Calu3 (cell line): ENCODE measurements at places on chromosomes 5 and 9. TPM values are rescaled to one million over a fixed set of nuclear protein-coding genes. Genes with fewer than 3 reads are reported as not detected.

The IL9 gene
- total RNA-seq: not detected in 2 replicates

The CYLC2 gene
- total RNA-seq: not detected in 2 replicates

The ANAPC2 gene
- 49.4 and 51.4 TPM in 2 replicates for total RNA-seq

The LCN12 gene
- 3.8 and 3.9 TPM in 2 replicates for total RNA-seq

The TIMD4 gene
- total RNA-seq: not detected in 2 replicates

The LCN1 gene
- not detected in 2 replicates for total RNA-seq

The CCDC192 gene
- 2.1 and 2.5 TPM in 2 replicates for total RNA-seq

The PDLIM4 gene
- total RNA-seq: 15.4 and 20.8 TPM in 2 replicates

The NEURL1B gene
- 2.0 and 2.8 TPM in 2 replicates for total RNA-seq

The TMEM250 gene
- total RNA-seq: 23.9 and 26.3 TPM in 2 replicates

The SPATA31E1 gene
- not detected in 2 replicates for total RNA-seq

The ITGA2 gene
- total RNA-seq: 91.9 and 101 TPM in 2 replicates

The RNF145 gene
- total RNA-seq: 169 and 193 TPM in 2 replicates

The MEGF10 gene
- total RNA-seq: 0.56 and 0.71 TPM in 2 replicates

The PCAT7 gene
- total RNA-seq: 2.0 and 2.1 TPM in 2 replicates

The PPIC gene
- total RNA-seq: 43.5 and 43.9 TPM in 2 replicates

The DMRT3 gene
- total RNA-seq: not detected in 2 replicates

The LNPEP gene
- total RNA-seq: 76.0 and 85.5 TPM in 2 replicates

The PCDHGA2 gene
- total RNA-seq: not detected in 2 replicates

The APBA1 gene
- 4.4 and 6.7 TPM in 2 replicates for total RNA-seq

The PRR7 gene
- total RNA-seq: 25.2 and 27.6 TPM in 2 replicates

The SYK gene
- 14.8 and 16.3 TPM in 2 replicates for total RNA-seq

The SPATA9 gene
- 0.44 TPM in 1 of 2 replicates, not detected in the other for total RNA-seq

The CDO1 gene
- total RNA-seq: not detected in 2 replicates

The BAAT gene
- total RNA-seq: 10.2 and 18.6 TPM in 2 replicates

The LVRN gene
- 0.14 and 0.71 TPM in 2 replicates for total RNA-seq

The CMBL gene
- total RNA-seq: 12.9 and 17.0 TPM in 2 replicates

The C1QTNF2 gene
- not detected in 2 replicates for total RNA-seq

The ADRA1B gene
- 3.7 and 10.9 TPM in 2 replicates for total RNA-seq

The SV2C gene
- 0.88 and 0.90 TPM in 2 replicates for total RNA-seq

The TPM2 gene
- 138 and 145 TPM in 2 replicates for total RNA-seq

The GMCL2 gene
- total RNA-seq: not detected in 2 replicates

The SIMC1 gene
- total RNA-seq: 24.9 and 31.8 TPM in 2 replicates

The KIF2A gene
- total RNA-seq: 76.9 and 81.4 TPM in 2 replicates

The SPACA9 gene
- total RNA-seq: 2.2 and 2.5 TPM in 2 replicates

The S100Z gene
- total RNA-seq: not detected in 2 replicates

The SPINK13 gene
- not detected in 2 replicates for total RNA-seq

The RASGRF2 gene
- total RNA-seq: 26.3 and 27.7 TPM in 2 replicates
